ENCODE measurements at places on chromosomes 4 and X. TPM values are rescaled to one million over a fixed set of nuclear protein-coding genes. Genes with fewer than 3 reads are reported as not detected.

GRCh38 chr4:55092504-55092903, 32.9 kb downstream of the KDR start:
- DNase-seq: no peak

DNA sequence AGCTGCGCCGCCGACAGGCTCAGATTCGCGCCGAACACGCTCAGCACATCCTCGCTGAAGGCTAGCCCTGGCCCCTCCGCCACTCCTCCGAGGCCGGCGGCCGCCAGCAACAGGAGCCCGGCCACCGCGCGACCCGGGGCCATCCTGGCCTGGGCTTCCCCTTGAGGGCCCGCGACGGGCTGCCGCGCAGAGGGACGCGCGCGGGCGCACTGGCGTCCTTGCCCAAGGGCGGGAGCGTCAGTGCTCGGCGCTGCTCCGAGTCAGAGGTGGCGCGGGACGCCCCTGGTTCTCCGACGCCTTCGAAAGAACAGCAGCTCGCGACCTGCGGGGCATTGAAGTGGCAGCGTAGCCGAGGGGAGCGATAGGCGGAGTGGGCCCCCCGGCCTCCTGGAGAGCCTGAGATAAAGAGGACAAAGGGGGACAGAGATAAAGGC, 745 bp downstream of the SLC39A8 start:
- DNase-seq: peak; percentile 90

- DNase-seq: no peak
Measured at GRCh38 chr4:186227221-186227620, at the start of gene KLKB1. KLKB1 (plus strand) TSS chr4:186227507; CDS start chr4:186228196, 689 bp downstream.

- peak; percentile 42 for DNase-seq
Measured at GRCh38 chr4:6362243-6362885, 92.7 kb downstream of the WFS1 start.

DNA sequence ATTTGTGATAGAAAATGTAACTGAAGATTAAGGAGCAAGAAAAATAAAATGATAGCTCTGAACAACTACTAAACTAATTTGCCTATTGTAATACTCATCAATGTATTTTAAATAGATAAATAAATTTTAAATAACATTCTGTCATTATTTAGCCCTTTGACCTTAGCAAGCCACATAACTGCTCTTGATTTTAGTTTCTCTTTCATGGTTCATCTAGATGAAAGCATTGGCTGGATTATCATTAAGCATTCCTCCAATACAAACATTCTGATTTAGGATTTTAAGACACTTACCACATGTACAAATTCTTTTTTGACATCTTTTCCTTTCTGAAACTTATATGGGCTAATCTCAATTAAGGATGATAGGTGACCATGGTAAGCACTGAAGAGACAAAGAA, 8.5 kb downstream of the ETNPPL start:
- DNase-seq: no peak

DNA sequence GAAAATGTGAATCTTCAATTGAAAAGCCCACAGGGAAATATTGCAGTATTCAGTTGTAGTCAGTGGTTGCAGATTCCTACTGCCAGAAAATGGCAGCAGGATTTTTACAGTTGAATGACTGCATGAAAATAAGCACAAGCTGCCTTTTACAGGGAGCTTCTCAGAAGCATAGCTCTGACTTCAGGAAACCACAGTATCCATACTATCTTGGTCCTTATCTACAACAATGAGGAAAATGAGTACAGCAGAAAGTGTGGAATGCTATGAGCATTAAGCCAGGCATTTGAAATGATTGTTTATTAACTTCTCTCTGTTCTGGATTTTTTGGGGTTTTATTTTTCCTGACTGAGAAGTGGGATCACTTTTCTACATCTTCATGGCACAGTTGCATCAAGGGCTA, 34.6 kb upstream of the PRRG1 start:
- DNase-seq: no peak

DNA sequence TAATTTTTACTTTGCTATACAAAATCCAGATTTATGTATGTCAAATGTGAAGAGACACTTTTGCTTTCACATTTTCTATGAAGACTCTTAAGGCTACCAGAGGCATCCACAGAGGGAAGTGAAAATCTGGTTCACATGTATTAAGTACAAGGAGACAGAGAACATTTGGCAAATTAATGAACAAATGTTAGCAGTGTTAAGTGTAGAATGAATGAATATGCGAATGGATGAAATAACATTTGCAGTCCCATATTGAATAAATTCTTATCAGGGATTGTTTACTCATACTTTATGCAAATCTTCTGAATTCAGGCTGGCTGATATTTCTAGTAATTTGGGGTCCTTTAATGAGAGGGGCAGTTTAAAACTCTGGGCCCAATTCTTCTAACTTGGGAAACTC, 159.9 kb downstream of the LDB2 start:
- no peak for DNase-seq

- DNase-seq: no peak
Measured at GRCh38 chrX:13223868-13224567, 95.8 kb downstream of the ATXN3L start.

GRCh38 chr4:138222046-138222445, 20.1 kb downstream of the SLC7A11 start:
- DNase-seq: no peak

DNA sequence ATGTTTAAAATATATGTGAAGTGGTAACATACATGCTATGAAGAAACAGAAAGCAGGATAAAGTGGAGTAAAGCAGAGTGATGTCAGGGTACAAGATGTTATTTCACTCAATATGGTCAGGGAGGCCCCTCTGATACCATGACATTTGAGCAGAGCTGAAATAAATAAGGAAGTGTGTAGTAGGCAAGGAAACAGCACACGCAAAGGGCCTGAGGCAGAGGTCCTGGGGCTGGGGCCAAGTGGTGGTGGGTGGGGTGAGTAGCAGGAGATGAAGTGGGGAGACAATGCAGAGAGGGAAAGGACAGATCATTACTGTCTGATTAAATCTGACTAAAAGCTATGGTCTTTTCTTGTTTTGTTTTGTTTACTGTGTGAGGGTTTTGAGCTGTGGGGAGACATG, 61.1 kb downstream of the FAM13A start:
- no peak for DNase-seq

DNA sequence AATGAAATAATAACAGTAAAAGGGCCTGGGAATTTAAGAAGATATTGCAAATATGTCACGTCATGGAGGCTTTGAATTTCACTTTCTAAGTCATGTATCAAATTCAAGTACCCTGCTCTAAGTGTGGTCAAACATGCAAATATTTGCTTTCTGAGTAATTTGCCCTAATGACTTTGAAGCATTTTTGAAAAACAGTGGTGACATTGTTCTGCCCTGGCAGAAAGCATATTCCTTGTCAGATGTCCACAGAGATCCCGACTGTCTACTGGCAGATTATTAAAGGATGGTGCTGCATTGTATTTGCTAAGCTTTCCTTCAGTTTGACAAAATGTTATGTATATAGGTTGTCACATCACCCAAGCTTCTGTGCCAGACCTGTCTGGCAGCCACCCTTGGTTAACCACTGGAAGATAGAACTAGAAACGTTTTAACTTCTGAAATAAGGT, 92.5 kb downstream of the ANK2 start:
- DNase-seq: no peak

RIBC1 gene
- 0.56 TPM for total RNA-seq

DNA sequence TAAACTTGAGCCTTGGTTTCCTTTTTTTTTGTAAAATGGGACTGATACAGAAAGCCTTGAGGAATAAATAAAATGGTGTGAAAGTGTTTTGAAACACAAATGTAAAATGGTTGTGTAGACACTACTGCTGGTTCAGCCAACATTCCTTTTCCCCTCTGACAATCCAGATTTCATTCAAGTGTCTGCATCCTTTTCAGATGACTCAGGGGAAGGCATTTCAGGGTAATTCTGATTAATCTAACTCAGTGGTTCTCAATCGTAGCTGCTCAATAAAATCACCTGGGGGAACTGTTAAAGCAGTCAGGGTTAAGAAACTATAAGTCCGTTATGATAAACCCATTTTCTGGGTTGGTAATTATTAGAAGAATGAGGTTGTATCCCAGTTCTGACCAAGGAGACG, 4.6 kb downstream of the ARHGAP10 start:
- DNase-seq: no peak

DNA sequence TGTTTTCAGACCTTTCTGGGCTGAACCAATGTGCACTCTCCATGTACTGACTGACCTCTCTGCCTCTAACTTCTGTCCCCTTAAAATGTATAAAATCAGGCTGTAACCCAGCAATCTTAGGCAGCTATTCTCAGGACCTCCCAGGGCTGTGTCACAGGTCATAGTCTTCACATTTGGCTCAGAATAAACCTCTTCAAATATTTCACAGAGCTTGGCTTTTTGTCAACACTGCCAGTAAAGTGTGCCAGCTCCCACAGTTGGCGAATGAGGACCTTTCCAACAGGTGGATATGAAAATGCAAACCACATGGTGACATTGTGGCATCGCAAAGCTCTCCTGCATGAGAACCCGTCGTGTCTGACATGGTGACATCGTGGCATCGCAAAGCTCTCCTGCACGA, 76.4 kb downstream of the ACOX3 start:
- DNase-seq: peak; percentile 18

GRCh38 chrX:48045410-48046311, 25.8 kb downstream of the ZNF630 start:
- no peak for DNase-seq

GRCh38 chr4:34939073-34939472, 1305.2 kb downstream of the ARAP2 start:
- peak; percentile 71 for DNase-seq

DNA sequence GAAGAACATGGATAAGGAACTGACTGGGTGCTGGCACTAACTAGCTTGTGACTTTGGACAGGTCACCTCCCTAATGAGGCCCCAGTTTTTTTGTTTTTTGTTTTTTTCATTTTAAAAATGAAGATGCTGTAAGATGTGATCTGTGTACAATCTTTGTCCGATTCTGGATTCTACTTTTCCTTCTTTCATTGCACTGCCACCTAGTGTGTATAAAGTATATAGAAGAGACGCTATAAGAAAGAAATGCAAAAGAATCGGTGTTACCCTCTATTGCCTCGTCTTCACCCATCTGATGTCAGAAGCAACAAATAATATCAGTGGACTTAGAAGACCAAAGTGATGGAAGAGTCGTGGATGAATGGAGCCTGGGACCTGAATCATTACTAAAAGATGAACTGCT, 58.6 kb upstream of the P2RY10 start:
- no peak for DNase-seq

DRD5 gene
- not detected for total RNA-seq

DNA sequence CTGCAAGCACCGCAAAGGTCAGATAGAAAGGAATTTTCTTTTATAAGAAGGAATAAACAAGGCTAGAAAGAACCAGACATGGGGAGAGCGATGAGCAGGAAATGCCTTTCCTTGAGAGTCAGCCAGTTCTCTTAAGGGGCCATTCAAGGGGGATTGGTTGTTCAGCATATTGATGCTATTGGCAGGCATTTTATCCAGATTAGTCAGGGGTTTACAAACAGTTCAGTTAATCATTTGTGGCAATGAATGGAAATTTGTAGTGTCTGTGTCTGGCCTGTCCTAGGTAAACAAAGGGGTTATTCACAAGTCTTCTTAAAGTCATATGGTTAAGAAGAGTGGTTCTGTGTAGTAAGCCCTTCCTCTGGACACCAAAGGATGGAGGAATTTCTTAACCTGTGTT, 184.7 kb upstream of the FRMPD4 start:
- DNase-seq: no peak

DNA sequence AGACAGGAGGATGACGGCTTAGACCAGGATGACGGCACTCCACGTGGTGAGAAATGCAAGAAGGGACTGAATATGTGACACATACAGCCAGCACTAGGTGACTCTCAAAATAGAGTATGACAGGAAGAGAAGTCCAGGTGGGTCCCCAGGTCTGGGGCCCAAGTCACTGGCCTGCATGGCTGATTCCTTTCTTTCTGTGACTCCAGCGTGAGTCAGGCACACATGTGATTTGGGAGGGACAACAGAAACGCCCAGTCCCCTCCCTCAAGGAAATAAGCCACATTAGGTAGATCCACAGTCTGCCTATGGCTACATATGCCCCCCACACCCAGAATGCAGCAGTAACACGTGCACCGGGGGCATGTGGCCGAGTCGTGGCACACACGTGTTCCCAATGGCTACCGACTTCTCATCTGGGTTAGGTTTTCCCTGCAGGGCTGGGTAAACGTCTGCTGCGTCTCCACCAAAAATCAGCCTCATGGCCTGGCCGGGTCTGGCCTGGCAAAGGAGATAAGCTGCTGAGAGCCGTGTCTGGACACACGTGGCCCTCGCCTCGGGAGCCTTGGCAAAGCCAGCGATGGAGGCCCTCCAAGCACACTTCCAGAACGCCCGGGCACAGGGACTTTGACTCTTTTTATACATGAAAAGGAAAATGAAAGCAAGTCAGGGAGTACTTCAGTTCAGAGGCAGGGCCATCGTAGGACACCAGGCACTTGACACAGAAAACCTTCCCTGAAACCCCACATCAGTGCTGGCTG, 19.3 kb downstream of the SEL1L3 start:
- no peak for DNase-seq

- DNase-seq: no peak
Measured at GRCh38 chr4:84644087-84644486, 61.2 kb downstream of the CDS1 start.
